ENCODE measurements at places on chromosomes 1 and 21.

- DNase-seq = no peak
Observed at GRCh38 chr1:159077120-159077961, 775 bp upstream of the AIM2 start.

DNA sequence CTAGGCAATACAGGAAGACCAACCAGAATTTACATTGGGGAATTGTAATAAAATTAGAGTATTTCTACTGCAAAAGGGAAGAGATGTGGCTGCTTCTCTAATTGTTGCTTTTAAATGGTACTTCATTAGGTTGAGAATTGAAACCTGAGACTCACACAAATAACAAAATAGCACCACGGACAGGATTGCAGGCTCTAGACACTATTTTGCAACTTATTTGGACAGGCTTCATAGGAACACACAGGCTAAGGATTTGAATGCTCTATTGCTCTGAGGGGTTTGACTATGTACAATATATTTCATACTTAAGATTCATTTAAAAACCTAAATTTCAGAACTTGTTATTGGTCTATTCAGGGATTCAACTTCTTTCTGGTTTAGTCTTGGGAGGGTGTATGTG is 79.6 kb downstream of the ATP1B1 start:
- no peak for DNase-seq

- DNase-seq = no peak
Observed at GRCh38 chr1:146019231-146020057, 2.1 kb downstream of the HJV start.

DNA sequence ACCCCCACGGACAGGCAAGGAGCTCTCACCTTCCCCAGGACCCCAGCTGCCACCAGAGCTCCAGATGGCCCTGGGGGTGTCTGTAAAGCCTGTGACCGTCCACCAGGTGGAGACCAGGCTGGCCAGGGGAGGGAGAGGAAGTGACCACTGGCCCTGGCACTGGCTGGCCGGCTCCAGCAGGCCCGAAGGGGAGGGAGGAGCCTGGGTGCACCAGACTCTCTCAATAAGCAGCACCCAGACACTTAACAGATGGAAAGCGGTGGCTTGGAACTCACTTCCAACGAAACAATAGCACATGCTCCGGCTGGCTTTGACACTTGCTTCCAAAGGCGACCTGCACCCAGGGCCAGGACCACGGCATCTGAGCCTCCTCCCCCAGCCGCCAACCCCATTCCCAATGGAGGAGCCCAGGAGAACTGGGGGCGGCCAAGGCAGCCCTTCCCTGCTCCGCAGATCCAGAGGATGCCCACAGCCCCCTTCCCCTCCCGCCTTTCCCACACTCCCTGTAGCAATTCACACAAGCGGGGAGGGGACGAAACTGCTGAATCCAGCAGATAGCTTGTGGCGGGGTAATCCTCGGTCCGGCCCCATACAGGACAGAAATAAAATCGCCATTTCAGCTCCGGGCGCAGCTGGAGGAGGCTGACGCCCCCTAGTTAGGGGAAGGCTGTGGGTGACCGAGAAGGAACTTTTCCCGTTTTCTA is 742 bp upstream of the PDE9A start:
- DNase-seq = peak; percentile 77

DNA sequence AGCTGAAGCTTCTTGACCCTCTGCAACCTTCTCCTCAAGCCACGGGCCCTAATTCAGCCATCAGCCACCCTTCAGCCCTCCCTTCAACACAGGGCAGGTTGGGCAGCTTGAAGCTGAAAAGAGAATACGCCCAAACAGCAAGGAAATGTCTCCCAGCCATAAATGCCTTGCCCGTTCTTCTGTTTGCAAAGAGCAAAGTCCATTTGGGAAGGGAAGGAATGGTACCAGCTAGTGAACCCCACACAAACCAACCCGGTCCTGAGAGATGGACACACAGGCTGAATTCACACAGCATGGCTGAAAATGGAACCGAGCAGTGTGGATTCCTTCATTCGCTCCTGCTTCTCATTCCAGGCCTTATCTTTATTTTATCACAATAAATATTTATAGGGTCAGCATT is 11.5 kb downstream of the PLEKHA6 start:
- no peak for DNase-seq

GRCh38 chr1:156467906-156468305 is 32.7 kb downstream of the MEF2D start:
- DNase-seq = no peak

DNA sequence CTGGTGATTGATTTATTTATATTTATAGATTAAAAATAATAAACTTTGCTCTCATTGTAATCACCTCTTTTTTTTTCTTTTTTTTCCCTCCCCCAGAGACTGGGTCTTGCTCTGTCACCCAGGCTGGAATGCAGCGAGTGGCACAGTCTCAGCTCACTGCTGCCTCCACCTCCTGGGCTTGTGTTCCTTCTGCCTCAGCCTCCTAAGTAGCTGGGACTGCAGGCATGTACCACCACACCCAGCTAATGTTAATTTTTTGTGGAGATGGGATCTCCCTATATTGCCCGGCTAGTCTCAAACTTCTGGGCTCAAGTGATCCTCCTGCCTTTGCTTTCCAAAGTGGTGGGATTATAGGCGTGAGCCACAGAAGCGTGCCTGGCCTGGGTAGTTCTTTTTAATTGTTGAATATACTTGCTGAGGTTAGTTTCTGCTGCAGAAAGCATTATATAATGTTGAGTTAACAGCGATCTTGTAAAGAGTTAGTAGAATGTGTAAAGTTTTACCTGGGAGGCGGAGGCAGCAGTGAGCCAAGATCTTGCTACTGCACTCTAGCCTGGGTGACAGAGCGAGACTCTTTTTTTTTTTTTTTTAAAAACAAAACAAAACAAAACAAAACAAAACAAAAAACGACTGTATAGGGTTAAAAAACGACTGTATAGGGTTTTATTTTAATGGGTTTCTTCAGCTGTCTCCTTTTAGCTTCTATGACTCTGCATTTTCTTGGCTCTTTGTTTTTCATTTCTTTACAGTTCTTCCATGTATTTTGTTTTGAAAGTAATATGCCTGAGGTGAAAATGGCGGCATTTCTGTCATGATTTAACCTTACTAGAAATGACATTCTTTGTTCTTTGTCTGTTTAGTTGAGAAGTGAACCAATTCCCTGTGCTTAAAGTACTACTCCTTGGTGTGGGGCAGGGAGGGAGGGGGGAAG is 82.7 kb downstream of the CAMTA1 start:
- no peak for DNase-seq

DNA sequence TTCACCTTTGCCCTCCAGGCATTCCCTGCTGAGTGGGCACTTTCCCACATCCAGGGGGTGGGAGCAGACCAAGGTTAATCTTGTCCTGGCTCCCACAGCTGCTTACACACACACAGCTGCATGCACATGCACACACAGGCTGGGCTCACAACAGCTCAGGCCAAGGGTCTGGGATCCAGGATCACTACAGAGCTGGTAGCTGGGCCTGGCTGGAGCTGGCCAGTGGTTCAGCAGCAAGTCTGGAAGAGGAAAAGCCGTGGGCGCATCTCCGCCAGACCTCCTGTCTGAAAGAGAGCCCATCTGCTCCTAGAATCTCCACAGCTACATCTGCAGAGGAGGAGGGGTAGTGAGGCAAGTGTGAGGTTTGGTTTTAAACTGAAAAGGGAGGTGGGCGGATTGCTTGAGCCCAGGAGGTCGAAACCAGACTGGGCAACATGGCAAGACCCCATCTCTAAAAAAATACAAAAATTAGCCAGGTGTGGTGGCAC is 3.8 kb downstream of the CDK18 start:
- no peak for DNase-seq

- no peak for DNase-seq
Observed at GRCh38 chr1:234841710-234842231, 231.8 kb upstream of the IRF2BP2 start.

- DNase-seq = no peak
Observed at GRCh38 chr1:23122023-23122748, 46.5 kb downstream of the LUZP1 start.

DNA sequence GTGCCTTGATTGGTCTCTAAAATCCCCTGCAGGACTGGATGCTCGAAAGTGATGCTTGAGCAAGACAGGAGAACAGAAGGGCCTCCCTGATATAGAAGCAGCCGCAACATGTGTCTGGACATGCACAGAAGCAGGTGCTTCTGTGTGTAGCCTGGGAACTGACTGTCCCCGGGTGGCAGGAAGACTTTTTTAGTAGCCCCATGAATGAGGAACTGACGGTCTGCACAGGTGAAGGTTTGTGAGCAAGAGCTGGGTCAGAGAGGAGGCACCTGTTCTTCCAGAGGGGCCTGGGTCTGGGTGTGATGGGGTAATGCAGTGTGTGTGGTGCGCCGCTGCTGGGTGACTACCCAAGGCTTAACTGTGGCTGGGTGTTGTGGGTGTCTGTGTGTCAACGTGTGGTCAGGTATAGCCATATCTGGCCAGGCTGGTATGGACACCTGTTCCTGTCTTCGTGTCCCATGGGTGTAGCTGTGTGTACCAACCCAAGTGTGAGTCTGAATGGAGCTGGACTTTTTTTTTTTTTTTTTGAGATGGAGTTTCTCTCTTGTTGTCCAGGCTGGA is 39.1 kb upstream of the FOXO6 start:
- no peak for DNase-seq

DNA sequence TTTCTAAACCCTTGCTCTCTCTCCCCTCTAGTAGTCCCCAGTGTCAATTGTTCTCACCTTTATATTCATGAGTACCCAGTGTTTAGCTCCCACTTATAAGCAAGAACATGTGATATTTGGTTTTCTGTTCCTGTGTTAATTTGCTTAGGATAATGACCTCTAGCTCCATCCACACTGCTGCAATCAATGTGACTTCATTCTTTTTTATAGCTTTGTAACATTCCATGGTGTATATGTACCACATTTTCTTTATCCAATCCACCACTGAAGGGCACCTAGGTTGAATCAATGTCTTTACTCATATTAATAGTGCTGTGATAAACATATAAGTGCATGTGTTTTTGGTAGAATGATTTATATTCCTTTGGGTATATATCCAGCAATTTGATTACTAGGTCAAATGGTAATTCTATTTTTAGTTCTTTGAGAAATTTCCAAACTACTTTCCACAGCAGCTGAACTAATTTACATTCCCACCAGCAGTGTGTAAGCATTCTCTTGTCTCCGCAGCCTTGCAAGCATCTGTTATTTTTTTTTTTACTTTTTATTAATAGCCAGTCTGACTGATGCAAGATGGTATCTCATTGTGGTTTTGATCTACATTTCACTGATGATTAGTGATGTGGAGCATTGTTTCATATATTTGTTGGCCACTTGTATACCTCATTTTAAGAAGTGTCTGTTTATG is 277.8 kb downstream of the LTN1 start:
- DNase-seq = no peak

DNA sequence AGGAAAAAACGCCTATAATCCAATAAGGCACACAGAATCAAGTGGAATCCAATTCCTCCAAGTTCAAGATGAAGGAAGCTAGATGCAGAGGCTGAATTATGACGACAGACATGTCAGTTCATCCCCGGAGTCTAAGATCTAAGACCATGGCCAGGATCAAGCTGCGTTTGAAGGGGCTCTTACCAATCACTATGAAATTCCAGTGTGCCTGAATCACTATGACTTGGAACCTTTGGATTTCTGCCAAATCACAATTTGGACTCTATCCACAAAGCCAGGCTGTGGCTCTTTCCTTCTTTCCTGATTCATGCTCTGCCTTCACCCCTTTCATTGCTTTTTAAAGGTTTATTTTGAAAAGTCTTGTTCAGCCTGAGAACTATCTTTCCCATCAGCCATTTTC is 17.1 kb downstream of the OLIG2 start:
- DNase-seq = no peak

DNA sequence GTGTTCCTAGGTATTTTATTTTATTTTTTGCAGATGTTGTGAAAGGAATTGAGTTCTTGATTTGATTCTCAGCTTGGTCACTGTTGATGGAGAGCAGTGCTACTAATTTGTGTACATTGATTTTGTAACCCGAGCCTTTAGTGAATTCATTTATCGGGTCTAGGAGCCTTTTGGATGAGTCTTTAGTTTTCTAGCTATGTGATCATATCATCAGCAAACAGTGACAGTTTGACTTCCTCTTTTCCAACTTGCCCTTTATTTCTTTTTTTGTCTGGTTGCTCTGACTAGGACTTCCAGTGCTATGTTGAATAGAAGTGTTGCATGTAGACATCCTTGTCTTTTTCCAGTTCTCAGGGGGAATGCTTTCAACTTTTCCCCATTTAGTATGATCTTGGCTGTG is 138.9 kb downstream of the LHX8 start:
- DNase-seq = no peak

DNA sequence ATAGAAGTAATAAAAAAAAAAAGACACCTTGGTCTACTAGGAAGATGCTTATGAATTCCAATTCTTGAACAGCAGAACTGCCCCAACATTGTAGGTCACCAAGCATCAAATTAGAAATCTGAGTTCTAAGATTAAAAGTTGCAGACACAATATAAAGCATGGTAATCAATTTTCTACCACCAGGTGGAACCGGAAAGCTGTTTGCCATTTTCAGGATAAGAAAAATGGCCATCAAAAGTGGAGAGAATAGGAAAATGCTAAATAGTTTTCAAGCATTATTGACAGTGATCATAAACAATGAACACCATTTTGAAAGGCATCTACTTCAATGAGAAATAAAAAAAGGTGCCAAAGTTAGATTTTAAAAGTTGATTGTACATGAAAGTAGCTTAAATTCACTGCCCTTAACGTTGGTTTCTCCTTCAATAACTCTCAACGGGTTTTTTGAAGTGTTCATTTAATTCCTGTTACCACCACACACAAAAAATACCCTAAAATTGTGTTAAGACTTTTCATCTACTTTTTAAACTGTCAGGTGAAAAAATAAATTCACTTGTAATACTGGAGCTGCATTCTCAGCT is 252.9 kb downstream of the KCNT2 start:
- no peak for DNase-seq

GRCh38 chr21:33901412-33902288 is 14.0 kb downstream of the ATP5PO start:
- DNase-seq = no peak

- DNase-seq = no peak
Observed at GRCh38 chr1:54894271-54894670, 7.3 kb upstream of the DHCR24 start.

GRCh38 chr21:34203851-34204420 is 130.6 kb downstream of the MRPS6 start:
- peak; percentile 1 for DNase-seq

GRCh38 chr1:37113285-37113997 is 79.1 kb upstream of the GRIK3 start:
- no peak for DNase-seq

DNA sequence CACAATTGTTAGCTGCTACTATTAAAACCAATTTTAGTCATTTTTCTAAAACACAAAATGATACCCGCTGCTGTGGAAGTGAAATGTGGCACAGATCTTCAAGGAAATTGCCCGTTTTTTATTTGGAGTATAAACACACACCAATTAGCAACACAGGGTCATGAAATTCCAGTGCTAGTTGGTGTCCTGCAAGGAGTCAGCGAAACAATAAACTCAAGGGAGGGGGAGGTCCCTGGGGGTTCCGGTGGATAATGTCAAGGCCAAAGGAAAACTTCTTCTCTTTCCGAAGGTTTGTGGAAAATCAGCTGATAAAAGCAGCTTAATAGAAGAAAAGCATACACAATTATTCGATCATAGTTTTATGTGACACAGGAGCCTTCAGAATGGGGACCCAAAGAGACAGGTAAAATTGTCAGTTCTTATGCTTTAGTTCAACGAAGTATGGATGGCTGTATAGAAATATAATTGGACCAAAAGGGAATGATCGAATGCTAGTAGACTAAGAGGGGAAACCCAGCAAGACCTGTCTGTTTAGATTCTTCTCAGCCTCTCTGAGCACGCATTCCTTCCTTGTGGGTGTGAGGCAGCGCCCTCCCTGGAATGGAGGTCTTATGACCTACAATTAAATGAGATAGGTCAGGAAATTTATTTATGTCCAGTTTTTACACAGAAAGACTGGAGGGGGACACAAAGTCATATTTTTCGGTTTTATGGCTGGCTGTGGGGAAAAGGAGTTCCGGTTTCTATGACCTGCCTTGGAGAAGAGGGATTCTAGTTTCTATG is 65.9 kb downstream of the KCNK1 start:
- no peak for DNase-seq

Measured in cerebellar nuclear complex (tissue), 1 donor.